ENCODE measurements at places on chromosomes 1 and 21.

DNA sequence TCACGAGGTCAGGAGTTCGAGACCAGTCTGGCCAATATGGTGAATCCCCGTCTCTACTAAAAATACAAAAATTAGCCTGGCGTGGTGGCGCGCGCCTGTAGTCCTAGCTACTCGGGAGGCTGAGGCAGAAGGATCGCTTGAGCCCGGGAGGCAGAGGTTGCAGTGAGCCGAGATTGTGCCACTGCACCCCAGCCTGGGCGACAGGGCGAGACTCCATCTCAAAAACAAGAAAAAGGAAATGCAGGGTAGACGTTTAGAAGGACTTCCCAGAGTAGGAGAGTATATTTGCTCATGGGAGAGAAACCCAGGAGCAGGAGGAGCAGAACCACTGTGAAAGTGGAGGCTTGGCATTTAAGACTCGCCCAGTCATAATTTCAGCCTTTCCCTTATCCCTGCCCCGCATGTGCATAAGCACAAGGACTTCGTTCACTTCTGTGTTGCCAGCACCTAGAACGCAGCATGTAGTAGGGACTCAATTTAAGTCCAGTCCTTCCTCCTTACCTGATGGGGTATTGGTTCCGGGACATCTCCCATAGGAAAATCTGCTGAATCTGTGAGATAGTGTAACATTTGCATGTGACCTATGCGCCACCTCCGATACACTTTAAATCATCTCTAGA, 5.2 kb upstream of the MEF2D start:
- no peak for DNase-seq

DNA sequence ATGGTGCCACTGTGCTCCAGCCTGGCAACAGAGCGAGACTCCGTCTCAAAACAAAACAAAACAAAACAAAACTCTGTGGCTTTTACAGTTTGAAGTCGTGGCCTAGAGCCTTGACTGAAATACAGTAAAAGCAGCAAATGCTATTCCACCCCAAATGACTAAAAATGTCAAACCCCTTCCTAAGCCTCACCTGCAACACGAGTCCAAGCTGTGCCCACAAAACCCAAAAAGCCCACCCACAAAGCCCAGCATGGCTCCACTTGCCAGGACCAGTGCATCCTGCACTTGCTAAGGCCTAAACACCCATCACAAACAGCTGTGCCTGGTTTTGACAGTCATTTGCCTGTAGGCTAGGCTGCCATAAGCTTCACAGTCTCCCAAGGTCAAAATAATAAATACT, 21.3 kb downstream of the VAV3 start:
- DNase-seq: no peak

DNA sequence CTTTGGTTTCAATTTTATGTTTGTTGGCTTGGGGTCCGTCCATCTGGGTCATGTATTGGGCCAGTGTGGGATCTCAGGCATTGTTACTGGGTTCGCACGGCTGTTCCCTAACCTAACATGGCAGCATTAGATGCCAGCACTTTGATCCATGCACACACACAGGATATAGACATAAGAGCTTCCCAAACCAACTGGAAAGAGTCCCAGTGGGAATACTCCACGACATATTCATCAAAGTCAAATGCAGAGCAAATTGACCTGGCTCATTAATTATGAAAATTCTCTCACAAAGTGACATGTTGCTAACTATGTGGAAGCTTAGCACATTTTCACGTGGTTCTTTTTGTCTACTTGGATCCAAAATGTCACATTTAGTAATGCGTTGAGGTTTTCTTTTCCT, 130.4 kb downstream of the SETD4 start:
- DNase-seq: no peak

- DNase-seq: no peak
Observed at GRCh38 chr1:66399888-66400529, 133.9 kb upstream of the SGIP1 start.

DNA sequence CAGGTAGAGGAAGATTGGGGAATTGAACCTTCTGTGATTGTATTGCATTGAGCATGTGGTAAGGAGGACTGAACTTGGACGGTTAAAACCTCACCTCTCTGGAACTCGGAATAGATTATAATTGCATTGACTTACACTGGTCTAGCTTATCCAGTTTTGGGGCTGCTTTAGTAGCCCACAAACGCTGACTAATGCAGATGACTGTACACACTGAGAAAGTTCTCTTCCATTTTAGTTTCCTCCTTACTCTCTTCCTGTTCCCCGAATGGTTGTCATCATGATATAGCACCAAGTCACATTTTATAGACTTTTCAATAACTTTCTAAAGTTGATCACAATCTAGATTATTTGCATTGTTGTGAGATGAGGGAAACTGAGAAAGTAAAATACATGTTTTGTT, 78.2 kb downstream of the NFIA start:
- no peak for DNase-seq

DNA sequence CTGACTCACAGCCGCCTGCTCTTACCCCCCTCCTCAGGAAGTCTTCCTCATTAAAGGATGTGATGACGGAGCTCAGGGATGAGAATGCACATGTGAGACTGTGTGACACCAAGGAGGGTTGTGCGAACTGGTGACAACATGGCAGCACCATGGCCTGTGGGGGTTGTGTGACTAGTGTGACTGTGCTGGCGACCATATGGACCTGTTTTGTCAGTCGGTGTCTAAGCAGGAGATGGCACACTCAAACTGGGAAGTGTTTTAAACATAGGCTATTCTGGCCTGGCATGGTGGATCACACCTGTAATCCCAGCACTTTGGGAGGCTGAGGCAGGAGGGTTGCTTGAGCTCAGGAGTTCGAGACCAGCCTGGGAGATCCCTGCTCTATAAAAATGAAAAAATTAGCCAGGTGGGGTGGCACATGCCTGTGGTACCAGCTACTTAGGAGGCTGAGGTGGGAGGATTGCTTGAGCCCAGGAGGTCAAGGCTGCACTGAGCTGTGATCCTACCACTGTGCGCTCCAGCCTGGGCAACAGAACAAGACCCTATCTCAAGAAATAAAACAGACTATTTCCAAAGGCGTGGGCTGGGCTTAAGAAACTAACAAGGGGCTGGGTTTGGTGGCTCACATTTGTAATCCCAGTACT, 7.4 kb downstream of the TRNP1 start:
- no peak for DNase-seq

DNA sequence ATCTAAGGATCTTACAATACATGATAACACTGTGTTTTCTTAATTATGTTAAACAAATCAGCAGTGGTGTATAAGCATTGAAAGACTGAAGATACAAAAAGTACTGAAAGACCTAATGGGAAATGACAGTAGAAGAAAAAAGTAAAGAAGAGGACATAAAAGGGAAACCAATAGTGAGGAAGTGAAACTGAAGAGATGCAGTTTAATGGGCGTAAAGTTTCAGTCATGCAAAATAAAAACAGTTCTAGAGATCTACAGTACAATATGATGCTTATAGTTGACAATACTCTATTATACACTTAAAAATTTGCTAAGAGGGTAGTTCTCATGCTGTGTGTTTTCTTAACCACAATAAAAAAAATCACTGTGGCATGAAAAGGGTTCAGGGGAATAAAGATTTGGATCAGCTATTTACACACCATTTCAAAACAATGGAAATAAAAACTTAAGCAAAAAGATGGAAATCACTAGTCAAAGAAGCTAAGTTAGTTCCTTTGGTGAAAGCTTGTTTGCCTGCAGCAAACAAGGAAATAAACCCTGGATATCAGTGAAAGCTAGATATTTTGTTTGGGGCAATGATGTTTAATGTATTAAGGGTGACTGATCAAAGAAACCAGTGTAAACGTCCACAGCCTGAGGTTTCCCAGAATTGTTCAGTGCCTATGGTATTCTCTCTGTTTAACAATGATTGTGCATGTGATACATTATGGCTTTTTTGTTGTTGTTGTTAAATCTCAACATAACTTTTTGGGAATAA, 1160.8 kb upstream of the ADGRL2 start:
- DNase-seq: no peak

DNA sequence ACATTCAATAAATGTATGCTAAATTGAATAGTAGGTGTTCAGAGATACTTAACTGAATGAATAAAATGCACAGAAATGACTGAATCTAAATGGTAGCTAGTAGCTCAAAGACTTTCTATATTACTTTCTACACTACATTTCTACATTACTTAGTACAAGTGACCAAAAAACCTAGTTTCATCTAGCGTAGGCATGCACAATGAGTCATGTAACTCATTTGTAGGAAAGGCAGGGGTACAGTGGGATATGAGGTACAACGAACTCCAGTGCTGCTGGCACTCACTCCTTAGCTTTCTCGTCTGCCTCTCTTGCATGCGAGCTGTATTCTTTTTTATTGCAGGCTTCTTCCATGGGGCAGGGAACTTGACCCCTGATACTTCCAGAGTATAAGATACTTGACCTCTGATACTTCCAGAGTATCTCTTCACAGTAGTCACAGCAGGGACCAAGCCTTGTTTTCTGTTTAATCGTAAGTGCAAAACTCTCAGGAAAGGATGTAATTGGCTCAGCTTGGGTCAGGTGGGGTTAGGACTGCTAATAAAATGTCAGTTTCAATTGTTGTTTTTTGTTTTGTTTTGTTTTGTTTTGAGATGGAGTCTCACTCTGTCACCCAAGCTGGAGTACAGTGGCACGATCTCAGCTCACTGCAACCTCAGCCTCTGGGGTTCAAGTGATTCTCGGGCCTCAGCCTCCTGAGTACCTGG, 4.9 kb upstream of the ATP2B4 start:
- no peak for DNase-seq

DNA sequence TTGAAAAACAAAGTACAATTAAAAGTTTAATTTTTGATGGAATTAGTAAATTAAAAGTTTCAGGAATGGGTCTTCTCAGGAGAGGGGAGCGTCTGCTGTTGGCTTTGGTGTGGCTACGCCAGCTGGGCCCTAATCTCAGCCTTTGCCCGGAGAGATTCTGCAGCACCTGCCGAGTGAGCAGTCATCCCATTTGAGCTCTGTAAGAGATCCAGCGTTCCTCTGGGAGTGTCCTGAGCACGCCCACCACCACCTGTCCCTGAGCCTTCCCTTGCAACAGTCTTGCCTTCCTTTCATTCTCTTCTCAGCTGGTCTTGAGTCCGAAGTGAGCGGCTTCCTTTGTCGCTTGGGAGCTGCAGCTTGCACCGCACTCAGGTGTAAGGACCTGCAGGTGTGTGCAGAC, 263.1 kb downstream of the CAMTA1 start:
- no peak for DNase-seq

DNA sequence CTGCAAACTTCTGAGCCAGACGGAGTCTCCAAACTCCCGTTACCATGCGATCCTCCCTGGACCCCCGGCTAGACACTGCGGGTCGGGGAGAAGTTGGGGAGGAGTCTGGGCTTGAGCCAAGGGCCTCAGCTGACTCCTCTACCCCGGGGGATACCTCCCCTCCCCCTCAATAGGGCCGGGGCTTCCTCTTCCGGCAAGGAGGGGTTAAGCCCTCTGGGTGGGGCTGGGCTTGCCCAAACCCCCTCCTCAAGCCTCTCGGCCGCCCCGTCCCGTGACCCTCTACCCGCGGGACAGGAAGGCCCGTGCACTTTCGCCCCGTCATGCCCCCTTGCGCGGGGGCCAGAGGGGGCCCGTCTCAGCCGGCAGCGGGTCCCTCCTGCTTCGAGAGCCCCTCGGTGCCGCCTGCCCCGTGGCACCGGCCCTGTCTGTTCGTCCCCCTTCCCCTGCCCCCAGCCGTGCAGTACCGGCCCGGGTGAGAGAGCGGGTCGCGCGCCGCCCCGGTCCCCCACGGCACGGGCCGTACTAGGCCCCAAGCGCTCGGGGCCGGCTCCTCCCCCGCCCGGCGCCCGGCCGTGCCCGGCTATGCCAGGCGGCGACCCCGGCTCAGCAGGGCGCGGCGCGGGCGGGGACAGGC, 652 bp downstream of the ARL8A start:
- peak; percentile 26 for DNase-seq

GRCh38 chr1:84010136-84010535, 11.2 kb upstream of the TTLL7 start:
- no peak for DNase-seq

DNA sequence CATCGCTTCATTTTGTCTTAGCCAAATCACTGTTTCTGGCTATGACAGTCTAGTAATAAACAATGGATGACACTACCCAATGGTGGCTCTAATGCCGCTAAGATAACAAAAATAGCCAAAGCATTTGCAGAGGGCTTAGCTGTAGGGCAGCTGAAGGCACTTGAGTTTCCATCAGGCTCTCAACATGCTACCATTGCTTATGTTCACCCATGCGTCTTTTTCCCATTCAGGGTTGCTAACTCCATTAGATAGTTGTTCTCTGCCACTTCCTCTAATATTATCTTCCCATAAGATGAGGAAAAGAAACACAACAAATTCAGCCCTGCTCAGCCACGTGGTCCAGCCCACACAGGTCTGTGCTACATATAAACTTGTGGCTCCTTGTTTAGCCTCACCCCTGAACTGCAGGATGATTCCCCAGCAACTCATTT, 159.6 kb downstream of the TOMM20 start:
- DNase-seq: no peak

- DNase-seq: no peak
Observed at GRCh38 chr1:5758859-5759578, 233.2 kb downstream of the NPHP4 start.

- DNase-seq: no peak
Observed at GRCh38 chr1:52880206-52880605, 37.6 kb downstream of the ZYG11A start.

- no peak for DNase-seq
Observed at GRCh38 chr1:108208724-108209446, 8.7 kb upstream of the SLC25A24 start.

DNA sequence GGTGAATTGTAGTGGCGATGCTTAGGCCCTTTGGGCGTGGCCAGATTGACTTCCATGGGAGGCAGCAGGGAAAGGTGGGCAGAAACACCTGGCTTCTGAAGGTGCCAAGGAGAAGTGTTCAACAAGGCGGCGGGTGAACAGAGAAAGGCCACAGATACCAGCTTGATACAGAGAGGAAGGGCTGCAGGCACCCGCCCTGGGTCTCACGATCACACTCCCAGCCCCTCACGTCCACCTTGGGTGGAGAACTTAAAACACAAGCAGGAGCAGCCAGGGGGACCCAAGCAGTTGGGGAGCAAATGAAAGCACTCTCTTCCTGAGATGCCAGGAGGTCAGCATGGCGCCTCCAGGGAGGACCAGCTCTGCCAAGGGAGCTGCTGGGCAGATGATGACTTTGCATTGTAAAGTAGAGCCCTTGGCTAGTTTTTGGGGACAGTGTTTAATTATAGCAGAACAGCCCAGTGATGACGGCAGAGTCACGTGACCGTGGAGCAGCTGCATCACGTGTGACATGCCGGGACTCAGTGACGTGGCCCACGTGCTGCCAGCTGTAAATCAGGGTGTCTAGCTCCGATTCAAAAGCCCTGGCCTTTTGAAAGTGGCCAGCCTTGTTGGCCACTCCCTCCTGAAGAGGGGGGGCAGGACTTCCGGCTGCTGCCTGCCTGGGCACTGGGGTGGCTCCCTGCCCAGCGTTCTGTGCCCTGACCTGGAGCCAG, 19.0 kb downstream of the SLC37A1 start:
- no peak for DNase-seq

DNA sequence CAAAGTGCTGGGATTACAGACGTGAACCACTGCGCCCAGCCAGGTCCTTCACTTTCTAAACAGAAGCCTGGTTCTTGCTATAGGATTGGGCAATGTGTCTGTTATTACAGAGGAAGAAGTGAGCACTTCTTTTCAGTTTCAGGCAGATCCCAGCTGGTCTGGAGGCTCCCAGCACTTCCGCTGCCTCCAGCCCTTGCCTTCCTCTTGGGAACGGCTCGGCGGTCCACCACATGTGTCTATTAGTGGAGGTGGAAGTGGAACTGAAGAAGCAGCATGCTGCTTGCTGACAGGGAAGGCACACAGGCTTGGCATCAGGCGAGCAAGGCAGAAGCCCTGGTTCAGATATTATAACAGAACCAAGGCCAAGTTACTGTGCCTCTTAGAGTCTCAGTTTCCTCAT, 17.0 kb downstream of the MKNK1 start:
- no peak for DNase-seq
